ENCODE measurements at places on chromosomes 12 and 14.

- no peak for DNase-seq
These were observed 37.7 kb downstream of the CFL2 start for GRCh38 chr14:34676516-34677211.

DNA sequence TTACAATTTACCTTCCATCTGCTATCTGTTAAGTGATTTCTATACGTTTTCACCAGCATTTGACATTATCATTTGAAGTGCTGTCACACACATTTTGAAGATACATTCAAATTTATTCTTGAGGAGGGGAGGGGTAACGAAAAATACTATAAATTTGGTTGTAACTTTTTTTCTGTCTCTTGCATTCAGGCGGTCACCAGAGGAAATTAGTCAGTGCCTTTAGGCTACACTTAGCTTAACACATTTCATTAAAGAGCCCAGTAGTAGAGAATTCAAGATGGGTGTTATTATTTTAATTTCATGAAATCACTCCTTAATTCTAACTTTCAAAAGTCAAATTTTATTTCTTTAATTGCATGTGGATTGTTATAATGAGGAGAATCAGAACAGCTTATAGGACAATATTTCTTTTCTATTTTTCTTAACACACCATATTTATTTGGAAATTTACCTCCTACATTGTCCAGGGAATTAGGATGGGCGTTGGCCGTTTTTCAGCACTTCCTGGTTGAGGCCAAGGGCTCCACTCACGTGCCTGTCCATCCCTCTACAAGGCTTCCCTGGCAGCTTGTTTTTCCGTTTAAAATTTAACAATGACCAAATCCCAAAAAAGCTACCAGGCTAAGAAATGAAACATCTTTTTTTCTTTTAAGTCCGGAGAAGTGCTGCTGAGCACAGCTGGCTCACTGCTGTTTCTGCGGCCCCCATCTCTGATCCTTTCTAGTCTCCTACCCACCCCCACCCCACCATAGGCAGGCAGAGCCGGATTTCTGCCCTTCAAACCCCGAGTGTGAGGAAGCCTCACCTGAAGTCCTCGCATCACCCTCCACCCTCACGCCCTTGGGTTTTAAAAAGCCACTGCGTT, 1.1 kb upstream of the FAR2 start:
- peak; percentile 57 for DNase-seq

- no peak for DNase-seq
These were observed 185.1 kb downstream of the ATXN7L3B start for GRCh38 chr12:74722709-74723108.

GRCh38 chr14:51116682-51117081, 21.8 kb upstream of the TRIM9 start:
- no peak for DNase-seq

DNA sequence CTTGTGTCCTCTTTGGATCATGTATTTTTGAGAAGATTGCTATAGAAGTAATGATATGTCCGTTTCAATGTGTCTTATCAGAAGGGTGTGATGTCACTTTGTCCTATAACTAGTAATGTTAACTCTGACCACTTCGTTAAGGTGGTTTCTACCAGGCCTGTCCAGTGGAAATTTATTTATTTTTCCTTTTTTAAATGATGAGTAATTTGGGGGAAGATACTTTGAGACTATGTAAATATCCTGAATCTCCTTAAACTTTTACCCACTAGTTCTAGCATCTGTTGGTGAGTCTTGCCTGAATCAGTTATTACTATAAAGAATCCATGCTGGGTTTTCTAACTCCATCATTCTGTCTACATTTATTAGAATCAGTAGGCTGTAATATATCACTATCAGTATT, 15.3 kb downstream of the EP400 start:
- no peak for DNase-seq

- DNase-seq, result peak; percentile 69
These were observed 14.6 kb upstream of the DNAL1 start for GRCh38 chr14:73630009-73630780.

- DNase-seq, result no peak
These were observed 97.9 kb downstream of the RFLNA start for GRCh38 chr12:124392667-124393413.

All from hematopoietic multipotent progenitor cell treated with erythropoietin and hydrocortisone succinate and interleukin-3 and kit ligand, for 8 days (in vitro differentiated cells).